ENCODE measurements at places on chromosomes 7 and 10.

- no peak for DNase-seq
Observed at GRCh38 chr10:131448171-131448570, 136.7 kb upstream of the TCERG1L start.

DNA sequence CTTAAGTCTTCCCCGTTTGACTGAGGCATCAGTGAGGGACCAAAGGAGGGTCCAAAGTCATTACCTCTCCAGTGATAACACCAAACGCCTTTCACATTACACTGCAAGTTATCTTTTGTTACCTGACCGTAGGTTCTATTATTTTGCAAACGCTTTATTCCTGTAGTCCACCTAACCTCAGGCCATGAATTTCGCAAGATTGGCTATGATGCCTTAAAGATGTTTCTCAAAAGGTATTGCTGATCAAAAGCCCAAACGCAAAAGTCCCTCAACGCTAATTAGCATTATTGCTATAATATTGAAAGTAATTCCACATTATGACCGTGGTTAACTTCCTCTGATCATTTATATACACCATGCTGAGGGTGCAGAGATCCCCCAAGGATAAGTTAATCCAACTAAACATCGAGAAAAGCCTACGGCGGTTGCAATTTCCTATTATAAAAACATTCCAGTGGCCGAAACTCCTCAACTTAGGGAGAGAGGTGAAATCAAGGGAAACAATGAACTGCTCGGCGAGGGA is 649 bp downstream of the DNA2 start:
- no peak for DNase-seq

DNA sequence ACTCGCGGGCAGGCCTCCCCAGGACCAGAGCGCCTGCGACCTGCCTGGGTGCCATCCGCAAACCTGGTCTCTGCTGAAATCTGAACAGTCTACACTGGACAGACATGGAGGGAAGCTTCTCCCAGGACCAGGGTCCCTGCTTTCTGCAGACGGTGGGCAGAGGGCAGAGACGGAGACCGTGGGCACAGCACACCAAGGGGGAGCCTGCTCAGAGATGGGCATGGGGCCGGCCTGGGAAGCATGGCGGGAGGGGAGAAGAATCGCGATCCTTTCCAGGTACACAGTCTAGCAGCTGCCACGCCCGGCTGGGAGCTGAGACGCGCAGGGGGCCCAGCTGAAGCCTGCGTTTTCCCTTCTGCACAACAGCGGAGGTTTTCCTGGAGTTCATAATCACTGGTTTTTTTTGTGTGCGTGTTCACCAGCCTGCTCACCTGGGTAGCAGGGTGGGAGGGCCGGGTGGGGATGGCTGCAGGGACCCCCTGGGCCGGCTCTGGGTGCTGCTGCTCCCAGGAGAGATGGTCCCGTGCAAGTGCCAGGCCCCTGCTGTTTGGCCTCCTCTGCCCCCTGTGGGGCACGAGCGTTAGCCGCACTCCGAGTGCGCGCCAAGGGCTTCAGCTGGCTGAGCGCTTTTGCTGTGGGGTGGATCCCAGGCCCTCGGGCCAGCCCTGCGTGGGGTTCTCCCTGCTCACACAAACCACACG is 448.8 kb downstream of the DNAJB6 start:
- no peak for DNase-seq

DNA sequence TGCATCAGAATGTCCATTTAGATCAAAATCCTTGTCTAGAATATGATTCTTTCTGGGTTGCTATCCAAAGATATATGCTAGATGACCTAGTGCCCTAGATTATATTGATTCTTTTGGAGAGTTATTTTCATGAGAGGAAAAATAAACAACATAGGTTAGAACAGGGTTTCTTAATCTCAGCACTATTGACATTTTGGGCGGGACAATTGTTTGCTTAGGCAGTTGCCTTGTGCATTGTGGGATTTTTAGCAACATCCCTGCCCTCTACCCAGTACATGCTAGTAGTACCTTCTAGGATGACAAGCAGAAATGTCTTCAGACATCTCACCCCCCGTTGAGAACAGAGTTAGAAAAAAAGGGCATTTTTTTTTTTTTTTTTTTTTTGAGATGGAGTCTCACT is 25.1 kb upstream of the LAMB1 start:
- DNase-seq, result no peak
